ENCODE measurements at places on chromosomes 16 and 17. TPM values are rescaled to one million over a fixed set of nuclear protein-coding genes. Genes with fewer than 3 reads are reported as not detected.

TSNAXIP1 gene
- total RNA-seq: 2.8 TPM

DNA sequence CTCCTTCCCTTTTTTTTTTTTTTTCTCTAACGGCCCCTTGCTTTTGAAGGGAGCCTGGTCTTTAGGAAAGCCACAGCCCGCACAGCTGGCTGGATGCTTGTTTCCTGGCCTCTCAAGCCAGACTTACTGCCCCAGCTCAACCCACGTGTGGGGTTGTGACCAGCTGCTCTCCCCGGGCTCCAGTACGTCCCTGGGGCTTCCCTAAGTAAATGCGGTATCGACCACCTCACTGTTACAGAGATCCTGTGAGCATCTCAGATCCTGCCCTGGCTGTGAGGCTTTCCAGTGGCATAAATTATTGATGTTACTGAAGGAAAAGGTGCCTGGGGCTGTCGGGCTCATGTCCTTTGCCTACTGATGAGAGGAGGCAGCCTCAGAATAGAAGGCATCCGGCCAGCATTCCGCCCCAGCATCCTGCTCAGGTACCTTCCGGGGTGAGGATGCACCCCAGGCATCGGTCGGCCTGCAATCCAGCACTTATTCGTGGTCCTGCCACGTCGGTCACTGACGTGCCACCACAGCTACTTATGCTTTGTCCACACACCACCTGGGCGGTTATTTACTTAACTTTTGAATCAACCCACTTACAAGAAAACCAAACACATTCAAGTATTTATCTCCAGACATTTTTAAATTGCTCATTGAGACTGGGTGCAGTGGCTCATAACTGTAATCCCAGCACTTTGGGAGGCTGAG is 9.6 kb downstream of the GPRC5B start:
- H3K36me3 ChIP-seq: peaks cover 30% of the 10 kb centered on the region
- no peaks in the 10 kb centered on the region for H3K27me3 ChIP-seq
- H3K4me3 ChIP-seq: no peak overlapping the region
- no peak overlapping the region for H3K27ac ChIP-seq
- peaks cover 4% of the 10 kb centered on the region for H3K4me1 ChIP-seq

DNA sequence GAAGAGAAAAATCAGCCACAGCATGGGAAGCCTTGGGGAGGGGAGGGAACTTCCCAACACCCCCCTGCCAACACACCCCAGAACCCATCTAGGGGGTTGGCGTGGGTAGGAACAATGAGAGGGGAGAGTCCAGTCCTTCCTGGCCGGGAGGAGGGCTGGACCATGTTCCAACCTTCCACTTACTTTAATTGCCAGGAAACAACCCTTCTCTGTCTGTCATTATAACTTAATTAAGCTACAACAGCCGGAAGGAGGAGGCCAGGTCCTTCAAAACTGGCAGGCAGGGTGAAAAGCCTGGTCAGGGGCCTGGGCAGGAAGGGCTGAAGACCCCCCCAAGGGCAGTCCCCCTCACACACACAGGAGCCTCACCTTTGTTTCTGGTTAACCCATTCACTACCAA is 447.0 kb downstream of the SOX9 start:
- H3K27me3 ChIP-seq: no peaks in the 10 kb centered on the region
- no peak overlapping the region for H3K27ac ChIP-seq
- no peak overlapping the region for H3K4me3 ChIP-seq
- no peaks in the 10 kb centered on the region for H3K36me3 ChIP-seq
- peaks cover 4% of the 10 kb centered on the region for H3K4me1 ChIP-seq

DNA sequence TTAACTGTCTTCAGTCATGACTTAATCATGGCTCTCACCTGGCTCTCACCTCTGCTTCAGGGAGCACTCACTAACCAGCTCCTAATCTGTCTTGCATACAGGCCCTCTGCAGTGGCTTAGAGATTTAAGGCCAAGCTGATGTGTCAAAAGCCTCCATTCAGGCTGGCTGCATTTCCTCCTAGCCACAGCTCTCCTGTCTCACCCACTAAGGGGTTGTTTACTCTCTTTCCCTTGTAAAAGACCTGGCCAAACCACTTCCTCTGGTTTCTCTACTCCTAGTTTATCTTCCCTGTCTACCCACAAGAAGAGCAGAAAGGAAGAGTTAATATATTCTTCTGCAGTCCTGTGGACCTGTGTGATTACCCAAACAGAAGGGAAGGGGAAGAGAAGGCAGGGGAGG is 9.3 kb upstream of the ASIC2 start:
- no peaks in the 10 kb centered on the region for H3K36me3 ChIP-seq
- H3K4me3 ChIP-seq: no peak overlapping the region
- peaks cover 14% of the 10 kb centered on the region for H3K27me3 ChIP-seq
- H3K27ac ChIP-seq: no peak overlapping the region
- H3K4me1 ChIP-seq: no peaks in the 10 kb centered on the region

RHBDL1 gene
- total RNA-seq: 3.3 TPM

FOXO3B gene
- 11.1 TPM for total RNA-seq

- H3K36me3 ChIP-seq: peaks cover 54% of the 10 kb centered on the region
- DNase-seq: peak; percentile 70
Measured at GRCh38 chr16:85652431-85653221, 36.1 kb downstream of the GINS2 start.

OR1F1 gene
- total RNA-seq: not detected

SHBG gene
- 0.70 TPM for total RNA-seq

DNA sequence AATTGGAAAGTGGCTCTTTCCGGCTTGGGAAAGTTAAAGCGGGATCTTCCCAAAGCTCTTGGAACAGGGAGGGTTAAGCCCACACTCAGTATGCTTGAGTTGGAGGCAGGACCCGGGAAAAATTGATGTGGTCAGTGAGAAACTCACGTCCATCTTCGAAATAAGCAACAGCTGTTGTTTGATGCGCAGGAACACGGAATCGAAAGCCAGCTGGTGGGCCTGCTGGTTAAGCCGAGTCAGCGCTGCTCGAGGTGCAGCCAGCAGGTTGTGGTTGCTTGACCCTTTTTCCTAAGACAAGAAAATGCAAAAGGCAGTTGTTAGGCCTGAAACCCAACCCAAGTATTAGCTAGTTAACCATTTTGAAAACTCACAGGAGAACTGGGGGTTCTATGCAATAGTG is 49.4 kb downstream of the COG7 start:
- H3K36me3 ChIP-seq: peaks cover 50% of the 10 kb centered on the region
- H3K27ac ChIP-seq: peak overlapping the region; percentile 32
- H3K4me1 ChIP-seq: no peaks in the 10 kb centered on the region
- H3K4me3 ChIP-seq: no peak overlapping the region

SEZ6 gene
- 0.20 TPM for total RNA-seq

TNFRSF13B gene
- total RNA-seq: 1.6 TPM

SAMD14 gene
- total RNA-seq: 23.2 TPM

DNA sequence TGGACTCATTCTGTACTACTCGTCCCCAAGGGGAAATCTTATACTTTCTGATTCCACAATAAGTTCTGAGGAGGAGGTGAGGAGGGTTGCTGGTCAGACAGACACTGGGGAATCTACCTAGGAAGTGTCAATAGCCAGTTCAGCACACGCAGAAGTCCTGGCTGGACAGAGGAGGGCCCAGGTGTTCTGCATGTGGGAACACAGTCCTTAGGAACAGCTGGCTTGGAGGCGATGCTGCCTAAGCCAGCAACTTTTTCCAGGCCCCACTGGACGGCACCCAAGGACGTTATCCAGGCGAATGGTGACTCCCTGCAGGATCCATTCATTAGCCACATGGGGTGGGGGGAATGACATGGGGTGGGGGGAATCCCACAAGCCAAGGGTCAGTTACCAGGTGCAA is 29.9 kb upstream of the WFIKKN2 start:
- H3K4me3 ChIP-seq: no peak overlapping the region
- no peaks in the 10 kb centered on the region for H3K27me3 ChIP-seq
- DNase-seq: no peak
- no peaks in the 10 kb centered on the region for H3K4me1 ChIP-seq
- H3K36me3 ChIP-seq: no peaks in the 10 kb centered on the region
- no peak overlapping the region for H3K27ac ChIP-seq

Measured in endodermal cell (in vitro differentiated cells).